ENCODE measurements at places on chromosomes 12 and 14. TPM values are rescaled to one million over a fixed set of nuclear protein-coding genes. Genes with fewer than 3 reads are reported as not detected.

The NKX2-1 gene
- not detected for total RNA-seq

The ZNF268 gene
- 16.0 TPM for total RNA-seq

The IL31 gene
- not detected for total RNA-seq

The MMAB gene
- 94.9 TPM for total RNA-seq

The GPR162 gene
- total RNA-seq = 9.3 TPM

The MYO1H gene
- total RNA-seq = not detected

The TAS2R30 gene
- total RNA-seq = 2.3 TPM

The FOXN4 gene
- total RNA-seq = not detected

The PIANP gene
- total RNA-seq = 0.11 TPM

The KCNH3 gene
- 5.9 TPM for total RNA-seq

The PIK3C2G gene
- not detected for total RNA-seq

Measured in ovary (tissue), 10 donors.